ENCODE measurements at places on chromosomes 6 and 20.
A peak's percentile ranks its signal among the peaks of the same experiment; 100 is the strongest.

DNA sequence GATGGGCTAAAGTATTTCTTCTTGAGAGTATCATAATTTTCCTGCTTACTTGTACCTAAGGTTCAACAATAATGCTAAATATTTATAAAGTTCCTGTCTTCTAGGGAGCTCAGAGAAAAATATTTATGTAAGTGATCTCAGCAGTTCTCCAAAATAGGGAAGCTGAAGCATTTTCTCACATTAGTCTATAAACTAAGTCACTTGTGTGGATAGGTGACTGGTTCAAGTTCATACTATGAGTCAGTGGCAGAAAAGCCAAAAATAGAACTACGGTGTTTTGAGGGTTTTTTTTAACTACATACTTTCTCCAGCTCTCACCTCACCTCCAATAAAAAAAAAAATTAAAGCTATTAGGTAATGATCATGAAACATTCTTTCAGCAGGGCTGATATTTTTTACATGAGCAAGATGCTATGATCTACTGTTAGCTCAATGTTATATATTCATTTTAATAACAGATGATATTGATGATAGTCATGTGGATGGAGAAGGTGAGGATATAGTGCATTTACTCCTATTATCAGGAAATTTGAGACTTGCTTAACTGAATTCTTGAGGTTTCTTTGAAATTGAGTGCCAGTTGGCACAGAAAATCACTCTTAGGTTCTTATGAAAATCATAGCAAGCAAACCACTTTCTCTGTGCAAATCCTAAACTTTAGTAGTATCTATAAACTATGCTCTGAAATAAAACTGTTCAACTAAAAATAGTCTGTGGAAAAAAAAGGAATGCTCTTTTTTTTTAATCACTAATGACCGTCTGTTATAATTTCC lies 4.1 kb upstream of the MOXD1 start:
- no peak for DNase-seq

DNA sequence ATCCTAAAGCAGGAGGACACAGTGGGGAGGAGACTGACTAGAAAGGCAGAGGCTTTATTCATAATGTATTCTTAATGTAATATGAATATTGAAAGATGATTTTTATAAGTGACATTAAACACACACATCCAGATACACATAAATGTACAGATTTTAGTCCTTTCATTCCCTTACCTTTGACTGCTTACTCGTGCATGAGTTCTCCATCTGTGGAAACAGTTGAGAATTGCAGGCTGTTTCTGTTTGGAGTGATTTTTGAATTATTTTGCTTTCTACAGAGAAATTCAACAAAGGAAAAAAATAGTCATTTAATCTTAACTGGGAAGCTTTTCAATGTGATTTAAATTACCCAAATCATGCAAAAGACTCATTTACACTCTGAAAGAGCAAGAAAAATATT lies 136.5 kb downstream of the RIMS1 start:
- DNase-seq: no peak

DNA sequence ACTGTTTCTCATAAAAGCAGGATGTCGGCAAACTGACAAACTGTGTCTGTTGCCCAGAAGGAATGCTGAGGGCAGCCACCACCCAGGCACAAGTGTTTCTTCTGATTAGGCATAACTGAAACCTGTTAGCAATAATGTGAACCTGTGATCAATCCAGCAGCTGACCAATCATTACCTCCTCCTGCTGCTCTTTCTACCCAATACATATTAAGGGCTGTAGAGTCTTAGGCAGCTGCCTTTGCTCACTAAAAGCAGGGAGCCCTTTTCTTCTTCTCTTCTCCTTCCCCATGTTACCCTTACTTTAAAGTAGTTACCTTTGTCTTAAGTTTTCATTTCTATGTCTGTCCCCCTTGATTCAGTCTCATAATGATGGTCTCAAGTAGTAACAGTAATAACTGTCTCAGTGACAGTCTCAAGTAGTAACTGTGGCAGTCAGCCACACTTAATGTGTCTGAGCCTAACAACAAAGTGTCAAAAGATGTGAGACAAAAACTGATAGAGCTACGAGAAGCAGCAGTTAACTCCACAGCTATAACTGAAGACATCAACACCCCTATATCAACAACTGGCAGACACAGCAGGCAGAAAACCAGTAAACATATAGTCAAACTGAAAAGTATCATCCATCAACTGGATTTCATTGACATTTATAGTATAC lies 37.0 kb downstream of the RANBP9 start:
- DNase-seq: no peak

GRCh38 chr20:45095805-45096238 lies 5.1 kb downstream of the KCNS1 start:
- DNase-seq: peak; percentile 34

- DNase-seq: no peak
These were observed 155.2 kb downstream of the NFATC2 start for GRCh38 chr20:51387125-51387875.

GRCh38 chr6:137403855-137404254 lies 90.3 kb downstream of the OLIG3 start:
- DNase-seq: no peak

DNA sequence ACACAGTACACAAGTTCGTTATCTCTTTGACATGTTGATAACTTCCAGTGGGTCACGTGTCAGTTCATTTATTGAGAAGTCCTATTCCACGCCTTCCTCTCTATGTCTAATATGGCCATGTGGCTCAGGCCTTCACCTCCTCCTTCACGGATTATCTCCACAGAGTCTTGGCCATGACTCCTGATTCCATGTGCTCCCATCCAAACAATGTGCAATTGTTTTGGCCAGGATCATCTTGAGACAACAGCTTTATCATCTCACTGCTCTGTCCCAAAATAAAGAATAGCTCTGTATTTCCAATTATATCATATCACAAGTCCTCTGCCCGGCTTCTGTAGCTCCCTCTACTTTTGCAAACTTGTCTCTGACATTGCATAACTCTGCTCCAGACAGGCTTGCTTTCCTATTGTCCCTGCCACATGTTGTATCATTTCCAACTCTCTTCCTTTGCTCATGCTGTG lies 11.1 kb upstream of the TXNDC5 start:
- DNase-seq: no peak

- DNase-seq: no peak
These were observed 555.5 kb downstream of the PTPRT start for GRCh38 chr20:42634156-42634555.

DNA sequence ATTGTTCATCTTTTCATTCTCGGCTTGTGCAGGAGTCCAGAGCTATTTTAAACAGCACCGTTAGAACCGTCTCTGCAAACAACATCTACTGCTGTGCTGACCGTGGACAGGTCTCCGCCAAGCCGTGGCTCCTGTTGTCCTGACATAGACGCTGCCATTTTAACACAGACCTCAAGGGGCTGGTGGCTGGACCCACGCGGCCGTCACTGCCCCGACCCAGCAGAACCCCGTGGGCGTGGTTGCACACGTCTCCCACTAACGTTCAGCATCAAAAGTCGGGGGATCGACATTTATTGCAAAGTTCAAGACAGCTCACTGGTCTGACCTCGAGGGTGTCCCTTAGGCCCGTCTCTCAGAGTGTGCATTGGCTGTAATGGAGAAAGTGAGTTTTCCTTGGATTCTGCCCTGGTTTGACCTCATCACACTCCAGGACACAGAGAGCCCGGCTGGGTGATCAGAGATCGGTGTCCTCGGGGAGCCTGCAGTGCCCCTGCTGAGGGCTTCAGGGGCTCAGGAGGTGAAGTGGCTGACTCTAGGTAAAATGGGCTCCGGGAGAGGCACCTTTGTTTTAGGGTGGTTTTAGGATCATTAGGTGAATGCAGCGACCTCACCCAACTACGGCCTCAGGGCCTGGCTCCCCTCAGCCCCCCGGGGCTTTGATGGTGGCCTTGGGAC lies 363.2 kb downstream of the THBS2 start:
- no peak for DNase-seq

- no peak for DNase-seq
These were observed 171.9 kb downstream of the JARID2 start for GRCh38 chr6:15417811-15418210.

GRCh38 chr20:50425076-50425475 lies 85.1 kb upstream of the PTPN1 start:
- no peak for DNase-seq

DNA sequence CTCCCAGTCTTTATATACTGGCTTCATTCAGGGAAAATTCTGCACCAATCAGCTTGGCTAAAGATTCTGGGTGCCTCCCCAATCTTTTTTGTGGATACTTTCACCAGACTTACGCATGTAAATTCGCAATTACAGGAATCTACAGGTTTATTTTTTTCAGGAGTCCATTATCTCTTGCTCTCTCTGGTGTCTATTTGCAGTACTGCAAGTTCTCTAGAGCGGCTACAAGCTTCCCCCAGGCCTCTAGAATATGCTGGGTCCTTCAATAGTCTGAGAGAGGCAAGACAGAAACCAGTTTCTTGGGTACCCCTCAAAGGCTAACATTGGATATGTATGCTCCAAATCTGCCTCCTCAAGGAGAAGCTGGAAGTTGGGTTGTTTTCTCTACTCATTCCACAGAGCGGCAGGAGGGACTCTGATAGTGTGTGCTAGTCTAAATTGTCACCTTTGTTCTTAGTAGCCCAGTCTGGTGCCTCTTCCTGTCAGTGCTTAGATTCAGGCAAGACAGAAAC lies 58.5 kb downstream of the SUN5 start:
- DNase-seq: no peak

- DNase-seq: no peak
These were observed 185.5 kb upstream of the ECI2 start for GRCh38 chr6:4320860-4321259.

- DNase-seq: no peak
These were observed 14.8 kb downstream of the DSTN start for GRCh38 chr20:17584689-17585088.

DNA sequence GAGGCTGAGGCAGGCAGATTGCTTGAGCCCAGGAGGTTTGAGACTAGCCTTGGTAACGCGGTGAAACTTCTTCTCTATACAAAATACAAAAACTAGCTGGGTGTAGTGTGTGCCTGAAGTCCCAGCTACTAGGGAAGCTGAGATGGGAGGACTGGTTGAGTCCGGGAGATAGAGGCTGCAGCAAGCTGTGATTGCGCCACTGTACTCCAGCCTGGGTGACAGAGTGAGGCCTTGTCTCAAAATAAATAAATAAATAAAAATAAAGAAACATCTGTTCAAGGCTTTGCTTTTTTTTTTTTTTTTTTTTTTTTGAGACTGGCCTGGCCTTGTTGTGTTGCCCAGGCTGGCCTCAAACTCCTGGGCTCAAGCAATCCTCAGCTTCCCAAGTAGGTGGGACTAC lies 23.7 kb upstream of the SLC23A2 start:
- no peak for DNase-seq

DNA sequence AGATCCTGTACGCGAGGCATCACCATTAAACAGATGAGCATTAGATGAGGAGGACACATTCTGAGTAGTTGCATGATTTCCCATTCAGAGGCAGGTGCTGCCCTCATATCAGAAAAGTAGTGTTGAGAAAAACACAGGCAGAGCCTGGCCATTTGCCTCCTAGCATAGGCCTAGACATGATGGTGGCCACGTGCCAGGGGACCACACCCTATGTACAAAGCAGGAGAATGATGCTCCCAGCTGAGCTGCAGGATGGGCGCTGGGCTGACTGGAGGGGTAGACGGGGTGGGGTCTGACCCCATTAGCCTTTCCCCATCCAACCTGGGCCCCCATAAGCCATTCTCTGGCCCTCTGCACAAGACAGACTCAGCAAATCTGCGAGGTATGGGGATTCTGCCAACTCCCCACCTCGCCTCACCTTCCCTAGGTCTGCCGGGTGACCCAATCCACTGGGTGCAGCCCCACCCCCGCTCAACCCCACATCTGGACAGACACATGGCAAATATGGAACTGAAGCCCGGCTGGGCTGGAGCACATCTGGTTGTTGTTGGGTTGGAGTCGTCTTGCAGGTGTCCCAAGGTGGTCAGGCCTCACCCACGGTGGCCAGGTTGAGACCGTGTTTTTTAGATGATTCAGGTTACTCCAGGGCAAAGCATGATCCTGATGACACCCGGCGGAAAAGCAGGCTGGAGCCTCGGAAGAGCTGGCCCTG lies 13.9 kb downstream of the PI16 start:
- DNase-seq: no peak

GRCh38 chr20:43316271-43316670 lies 126.6 kb upstream of the PTPRT start:
- no peak for DNase-seq

DNA sequence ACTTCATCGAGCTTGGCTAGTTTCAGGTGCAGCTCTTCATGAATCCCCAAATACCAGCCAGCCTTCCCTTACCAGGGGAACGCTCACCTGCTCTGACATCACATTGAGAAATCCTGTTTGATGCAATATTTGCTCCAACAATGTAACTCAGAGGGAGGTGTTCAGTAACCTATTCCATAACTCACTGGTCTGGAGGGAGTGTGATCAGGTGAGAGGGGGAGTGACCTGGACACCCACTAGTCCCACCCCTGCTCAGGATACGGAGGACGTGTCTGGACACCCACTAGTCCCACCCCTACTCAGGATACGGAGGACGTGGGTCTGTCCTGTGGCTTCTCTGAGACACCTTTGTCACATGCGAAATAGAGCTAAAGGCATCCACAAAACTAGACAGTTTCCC lies 70.3 kb downstream of the HUS1B start:
- DNase-seq: no peak

GRCh38 chr6:52115145-52115741 lies 27.8 kb upstream of the PKHD1 start:
- DNase-seq: no peak

DNA sequence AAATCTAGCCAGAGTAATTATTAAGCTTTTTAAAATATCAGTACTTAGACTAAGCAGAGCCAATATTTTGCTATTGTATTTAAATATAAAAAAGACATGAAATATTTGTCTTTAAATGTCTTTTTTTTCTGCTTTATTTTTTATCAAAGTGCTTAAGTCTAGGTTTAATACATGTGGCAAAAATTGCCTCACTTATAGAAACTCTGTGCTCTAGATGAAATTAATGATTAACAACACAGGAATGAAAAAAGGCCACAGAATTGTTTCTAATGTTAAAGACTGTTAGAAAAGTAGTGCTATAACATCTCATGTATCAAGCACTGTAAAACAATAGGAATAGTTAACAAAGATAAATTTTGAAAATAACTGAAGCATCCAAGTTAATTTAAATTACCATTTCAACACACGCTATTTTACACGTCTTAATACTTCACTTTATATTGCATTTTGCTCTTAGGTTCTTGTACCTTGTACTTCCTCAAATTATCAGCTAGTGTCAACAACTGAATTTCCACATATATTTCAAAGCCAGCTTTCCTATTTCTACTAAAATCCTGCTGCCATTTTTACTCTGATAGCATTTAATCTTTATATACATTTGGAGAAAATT lies 1515.1 kb downstream of the HACE1 start:
- DNase-seq: no peak

DNA sequence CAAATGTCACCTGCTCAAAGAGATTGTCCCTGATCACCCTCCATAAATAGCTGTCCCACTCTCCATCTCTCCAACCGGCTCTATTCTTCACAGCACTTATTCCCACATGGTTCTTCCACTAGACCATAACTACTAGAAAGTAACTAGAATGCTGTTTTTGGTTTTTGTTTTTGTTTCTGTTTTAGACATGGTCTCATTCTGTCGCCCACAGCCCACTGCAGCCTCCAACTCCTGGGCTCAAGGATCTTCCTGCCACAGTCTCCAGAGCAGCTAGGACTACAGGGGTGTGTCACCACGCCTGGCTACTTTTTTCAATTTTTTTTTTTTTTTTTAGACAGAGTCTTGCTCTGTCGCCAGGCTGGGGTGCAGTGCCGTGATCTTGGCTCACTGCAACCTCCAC lies 12.2 kb downstream of the MMP24 start:
- DNase-seq: no peak
